ENCODE measurements at places on chromosomes 3 and 15.

DNA sequence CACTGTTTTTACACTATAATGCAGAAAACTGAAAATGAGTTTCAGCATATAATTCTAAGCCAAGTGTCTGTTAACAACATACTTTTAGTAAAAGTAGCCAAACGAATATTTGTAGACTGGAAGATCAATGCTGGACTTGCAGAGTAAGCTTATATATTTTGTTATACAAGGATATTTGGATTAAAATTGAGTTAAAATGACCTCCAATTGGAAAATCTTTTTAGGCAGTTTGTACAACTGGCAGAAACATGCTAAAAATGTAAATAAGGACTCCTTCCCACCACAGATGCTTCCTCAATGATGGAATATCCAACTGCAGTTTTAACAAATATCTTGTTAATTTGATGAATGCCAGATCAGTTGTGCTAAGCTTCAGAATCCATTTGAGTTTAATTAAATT, 25.3 kb downstream of the ZBBX start:
- DNase-seq: no peak

- no peak for DNase-seq
Measured at GRCh38 chr3:29011966-29012365, 268.9 kb upstream of the RBMS3 start.

GRCh38 chr15:99719096-99719541, 14.1 kb downstream of the LYSMD4 start:
- no peak for DNase-seq

GRCh38 chr3:112273536-112273935, 20.5 kb downstream of the SLC9C1 start:
- DNase-seq: no peak

- no peak for DNase-seq
Measured at GRCh38 chr3:4820296-4821121, 158.7 kb upstream of the BHLHE40 start.

- no peak for DNase-seq
Measured at GRCh38 chr3:185629554-185630181, 43.6 kb downstream of the SENP2 start.

- no peak for DNase-seq
Measured at GRCh38 chr15:48175126-48175525, 3.0 kb downstream of the MYEF2 start.

- DNase-seq: no peak
Measured at GRCh38 chr3:137769322-137770065, 5.4 kb downstream of the SOX14 start.

- DNase-seq: peak; percentile 10
Measured at GRCh38 chr3:87828046-87828445, 230.8 kb downstream of the CGGBP1 start.

DNA sequence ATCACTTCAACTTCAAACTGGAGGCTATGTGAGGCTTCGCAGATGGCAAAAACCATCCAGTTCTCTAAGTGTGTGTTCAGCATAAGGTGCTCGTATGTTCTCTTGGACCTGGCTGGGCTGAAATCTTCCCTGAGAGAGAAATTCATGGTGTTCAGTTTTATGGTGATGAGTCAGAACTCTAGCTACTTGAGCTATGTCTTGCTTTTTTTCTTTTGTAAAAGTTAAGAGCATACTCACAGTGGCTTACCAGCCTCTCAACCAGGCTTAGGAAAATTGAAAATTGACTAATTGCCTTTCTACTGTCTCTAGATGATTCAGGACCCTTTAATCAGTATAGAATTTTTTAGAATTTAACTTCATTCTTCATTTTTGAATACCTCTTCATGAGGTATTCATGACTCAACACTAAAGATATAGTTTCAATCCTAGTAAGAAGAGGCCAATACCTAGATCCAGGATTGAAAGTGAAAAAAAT, 617.5 kb downstream of the TBL1XR1 start:
- no peak for DNase-seq

GRCh38 chr15:39685367-39685766, 97.3 kb downstream of the FSIP1 start:
- DNase-seq: no peak

DNA sequence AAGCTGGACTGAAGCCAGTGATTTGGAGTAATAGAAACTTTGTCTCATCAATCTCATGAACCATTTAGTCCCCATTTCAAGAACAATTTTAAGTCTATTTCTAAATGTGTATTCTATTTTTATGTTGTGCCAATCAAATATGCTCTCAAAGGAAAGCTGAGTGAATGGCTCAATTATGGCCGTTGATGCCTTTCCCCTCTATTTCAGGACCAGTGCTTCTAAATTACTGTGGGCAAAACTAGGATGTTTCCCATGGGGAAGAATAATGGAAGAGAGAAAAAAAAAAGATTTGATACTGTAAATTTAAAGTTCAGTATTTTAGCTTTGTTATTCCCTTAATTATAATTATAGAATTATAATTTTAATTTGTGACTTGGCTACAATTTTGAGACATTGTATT, 110.1 kb downstream of the CADM2 start:
- DNase-seq: no peak

DNA sequence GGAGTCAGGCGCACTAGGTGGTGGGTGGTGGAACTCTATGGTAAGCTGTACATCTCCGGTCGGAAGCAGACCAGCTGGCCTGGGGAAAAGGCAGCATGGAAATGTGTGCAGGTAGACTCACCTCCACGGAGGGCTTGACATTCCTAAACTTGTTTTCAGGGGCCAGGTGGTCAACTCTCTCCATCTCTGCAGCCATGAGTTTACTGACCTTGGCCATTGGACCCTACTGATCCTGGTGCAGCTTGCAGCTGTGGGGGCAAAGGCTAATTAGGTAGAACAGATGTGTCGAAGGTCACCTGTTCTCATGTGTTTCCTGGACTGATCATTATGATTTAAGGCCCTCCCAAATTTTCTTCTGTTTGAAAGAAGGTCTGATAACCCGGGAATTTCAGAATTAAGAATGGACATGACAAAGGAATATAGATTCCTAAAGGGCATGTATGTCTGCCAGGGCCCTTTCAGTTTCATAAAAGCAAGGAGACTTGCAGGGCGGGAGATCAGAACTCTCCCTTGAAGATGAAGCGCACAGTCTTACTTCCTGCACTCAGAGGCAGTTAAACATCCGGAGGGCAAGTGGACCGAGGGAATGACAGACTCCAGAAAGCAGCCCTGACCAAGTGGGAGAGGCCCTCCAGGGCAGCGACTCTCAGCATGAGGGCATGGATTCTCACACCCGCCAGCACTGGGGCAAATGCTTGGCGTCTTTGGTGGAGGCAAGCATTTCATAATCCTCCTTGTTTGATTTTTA, 56.1 kb upstream of the CMTM7 start:
- no peak for DNase-seq

DNA sequence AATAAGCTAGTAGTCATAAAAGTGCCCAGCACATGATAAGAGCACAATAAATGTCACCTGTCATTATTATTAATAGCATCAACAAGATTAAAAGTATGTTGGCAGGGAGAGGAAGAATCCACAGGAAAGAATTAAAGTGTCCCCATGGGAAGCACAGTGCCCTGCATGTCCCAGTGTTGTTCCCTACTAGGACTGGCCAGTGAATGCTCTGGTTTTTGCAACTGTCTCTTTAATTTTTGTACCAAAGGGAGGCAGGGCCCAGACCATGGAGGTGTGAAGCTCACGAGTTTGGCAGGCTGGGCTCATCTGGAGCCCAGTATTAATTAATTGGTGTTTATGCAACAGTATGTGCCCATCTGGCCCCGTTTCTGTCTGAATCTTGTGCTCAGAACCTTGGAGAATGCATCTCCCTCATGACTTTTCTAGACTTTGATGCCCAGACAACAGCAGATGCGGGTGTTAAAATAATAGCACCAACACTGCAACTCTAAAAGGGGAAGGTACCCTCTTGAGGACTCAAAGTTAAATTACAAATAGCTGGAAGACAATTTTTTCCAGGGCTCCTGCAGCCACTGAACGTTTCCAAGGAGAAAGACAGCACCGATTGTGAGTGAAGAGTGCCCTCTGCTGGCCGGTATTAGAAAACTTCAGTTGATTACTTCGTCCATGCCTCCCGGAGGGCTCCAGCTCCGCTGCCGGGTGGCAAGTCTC, 71.9 kb upstream of the SPATA12 start:
- DNase-seq: peak; percentile 47

DNA sequence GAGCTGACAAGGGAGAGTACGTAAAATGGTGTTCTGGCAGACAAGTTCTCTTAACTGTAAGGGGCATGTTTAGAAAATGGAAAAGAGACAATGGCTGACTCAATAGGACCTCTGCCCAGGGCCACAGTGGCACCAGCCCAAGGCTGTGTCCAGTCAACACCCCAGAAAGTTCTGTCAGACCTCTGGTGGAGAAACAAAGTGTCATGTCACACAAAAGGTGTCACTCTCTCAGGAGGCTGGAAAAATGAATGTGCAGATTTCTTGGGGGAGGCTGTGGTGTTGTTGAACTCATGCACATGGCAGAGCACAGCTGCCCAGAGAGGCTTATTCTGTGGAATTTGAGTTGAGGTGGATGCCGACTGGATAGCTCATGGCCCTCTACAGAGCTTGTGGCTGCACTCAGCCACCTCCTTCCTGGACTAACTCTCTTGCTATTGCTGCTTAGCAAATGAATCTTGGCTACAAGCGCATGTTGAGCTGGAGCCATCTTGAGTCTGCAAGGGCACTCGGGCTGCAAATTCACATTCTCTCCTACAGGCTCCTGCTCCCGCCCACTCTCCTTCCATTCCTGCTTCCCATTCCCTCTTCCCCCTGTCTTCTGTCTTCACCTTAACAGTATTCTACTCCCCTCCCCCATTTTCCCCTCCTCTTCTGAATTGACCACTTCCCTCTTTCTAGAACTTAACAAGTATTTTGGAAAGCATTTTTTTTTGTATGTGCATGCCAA, 55.8 kb upstream of the SLC7A14 start:
- DNase-seq: no peak

DNA sequence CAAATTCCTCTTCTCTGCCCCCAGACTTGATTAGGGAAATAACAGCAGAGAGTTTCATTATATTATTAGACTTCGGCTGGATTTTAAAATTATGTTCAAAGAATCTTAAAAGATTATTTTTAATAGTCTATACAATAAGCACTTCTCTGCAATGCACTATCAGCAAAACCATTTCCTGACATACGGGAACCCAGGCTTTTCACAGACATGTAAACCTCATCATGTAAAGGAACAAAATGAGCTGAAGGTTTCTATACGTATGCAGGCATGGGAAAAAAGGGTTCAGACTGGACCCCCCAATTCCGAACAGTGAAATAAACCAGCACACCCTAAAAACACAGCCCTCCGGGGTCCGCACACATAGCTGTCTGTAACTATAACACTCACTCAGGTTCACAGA, 77.5 kb upstream of the LMOD3 start:
- no peak for DNase-seq

GRCh38 chr3:28039234-28039633, 202.2 kb upstream of the CMC1 start:
- no peak for DNase-seq

GRCh38 chr3:45551214-45552010, 43.1 kb upstream of the LIMD1 start:
- peak; percentile 30 for DNase-seq

DNA sequence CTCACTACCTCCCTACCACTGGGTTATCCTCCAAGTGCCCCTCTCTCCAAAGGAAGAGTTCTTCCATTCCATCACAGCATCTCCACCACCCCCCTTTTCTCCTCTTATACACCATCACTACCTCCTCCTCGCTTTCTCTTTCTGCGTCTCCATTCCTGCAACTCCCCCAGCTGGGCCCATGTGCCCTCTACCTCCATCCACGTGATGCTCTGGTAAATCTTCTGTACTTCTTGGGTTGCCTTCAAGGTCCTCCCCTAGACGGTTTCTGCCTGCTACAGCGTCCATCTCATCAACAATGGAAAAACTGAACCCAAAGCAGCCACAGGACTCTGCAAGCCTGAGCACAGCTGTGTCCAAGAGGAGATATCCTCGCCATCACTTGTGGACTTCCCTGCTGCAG, 129.5 kb upstream of the SLCO3A1 start:
- no peak for DNase-seq

- no peak for DNase-seq
Measured at GRCh38 chr3:186888569-186888968, 41.8 kb upstream of the ST6GAL1 start.

DNA sequence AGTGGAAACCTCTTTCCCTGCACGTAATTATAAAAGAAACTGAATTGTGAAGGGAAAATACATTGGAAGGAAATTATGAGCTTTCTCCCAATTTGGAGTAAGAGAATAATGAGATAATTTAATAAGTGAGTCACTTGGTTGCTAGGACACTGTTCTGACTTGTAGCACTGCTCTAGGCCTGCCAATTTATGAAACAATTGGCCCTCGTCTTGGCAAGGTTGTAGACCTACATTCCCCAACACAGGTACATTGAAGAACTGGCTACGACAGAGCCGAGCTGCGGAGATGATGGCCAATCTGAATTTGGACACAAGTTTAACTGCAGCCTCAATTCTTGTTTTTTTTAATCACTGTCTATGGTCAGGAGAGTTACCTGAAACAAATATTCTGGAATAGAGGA, 674.1 kb downstream of the MECOM start:
- no peak for DNase-seq

- no peak for DNase-seq
Measured at GRCh38 chr3:72470904-72471417, 377.3 kb downstream of the SHQ1 start.

Data from CD14-positive monocyte (primary cell).